Cerebellar cortex (tissue), 1 donor: ENCODE measurements at places on chromosomes 5 and 9.

- DNase-seq: peak; percentile 61
Observed at GRCh38 chr9:88173378-88173999, 35.2 kb upstream of the SPATA31C2 start.

- no peak for DNase-seq
Observed at GRCh38 chr9:27441741-27442070, 82.4 kb upstream of the IFNK start.

DNA sequence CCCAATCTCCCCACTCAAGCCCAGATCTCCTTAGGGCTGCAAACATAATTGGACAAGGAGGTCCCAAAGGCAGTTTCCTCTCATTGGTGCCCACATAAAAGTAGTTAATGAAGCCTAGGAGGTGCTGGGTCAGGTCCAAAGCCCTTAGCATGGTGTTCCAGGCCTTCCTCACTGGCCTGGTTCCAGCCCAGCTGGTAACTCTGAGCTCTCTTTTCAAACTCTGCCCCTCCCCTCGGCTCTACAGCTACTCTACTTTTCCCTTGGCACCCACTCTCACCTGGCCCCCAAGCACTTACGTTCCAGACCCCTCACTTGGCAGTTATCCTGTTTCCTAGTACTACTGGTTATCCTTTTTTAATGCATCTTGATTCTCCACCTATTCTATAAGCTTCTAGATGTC lies 9.9 kb downstream of the SEPTIN8 start:
- peak; percentile 43 for DNase-seq

GRCh38 chr5:92908952-92909601 lies 671.9 kb downstream of the NR2F1-AS1 start:
- DNase-seq: no peak

DNA sequence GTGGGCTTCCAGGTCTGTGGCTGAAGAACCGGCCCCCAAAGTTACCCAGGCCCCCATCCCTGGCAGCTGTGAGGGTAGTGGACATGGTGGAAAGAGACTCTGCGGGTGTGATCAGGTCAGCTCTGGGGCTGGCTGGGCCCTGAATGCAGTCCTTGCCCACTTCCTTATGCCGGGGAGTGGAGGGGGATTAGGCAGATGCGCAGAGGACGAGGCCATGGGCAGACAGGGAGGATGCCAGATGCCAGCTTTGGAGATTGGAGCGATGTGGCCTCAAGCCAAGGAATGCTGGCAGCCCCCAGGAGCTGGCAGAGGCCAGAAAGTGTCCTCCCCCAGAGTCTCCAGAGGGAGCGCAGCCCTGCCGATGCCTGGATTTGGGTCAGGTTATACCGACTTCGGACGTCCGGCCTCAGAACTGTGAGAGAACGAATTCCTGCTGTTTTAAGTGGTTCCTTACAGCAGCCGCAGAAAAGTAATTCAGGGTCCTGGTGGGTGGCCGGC lies 69.8 kb downstream of the ADAMTS2 start:
- DNase-seq: no peak

GRCh38 chr9:98383758-98384157 lies 128.3 kb upstream of the TBC1D2 start:
- DNase-seq: no peak

DNA sequence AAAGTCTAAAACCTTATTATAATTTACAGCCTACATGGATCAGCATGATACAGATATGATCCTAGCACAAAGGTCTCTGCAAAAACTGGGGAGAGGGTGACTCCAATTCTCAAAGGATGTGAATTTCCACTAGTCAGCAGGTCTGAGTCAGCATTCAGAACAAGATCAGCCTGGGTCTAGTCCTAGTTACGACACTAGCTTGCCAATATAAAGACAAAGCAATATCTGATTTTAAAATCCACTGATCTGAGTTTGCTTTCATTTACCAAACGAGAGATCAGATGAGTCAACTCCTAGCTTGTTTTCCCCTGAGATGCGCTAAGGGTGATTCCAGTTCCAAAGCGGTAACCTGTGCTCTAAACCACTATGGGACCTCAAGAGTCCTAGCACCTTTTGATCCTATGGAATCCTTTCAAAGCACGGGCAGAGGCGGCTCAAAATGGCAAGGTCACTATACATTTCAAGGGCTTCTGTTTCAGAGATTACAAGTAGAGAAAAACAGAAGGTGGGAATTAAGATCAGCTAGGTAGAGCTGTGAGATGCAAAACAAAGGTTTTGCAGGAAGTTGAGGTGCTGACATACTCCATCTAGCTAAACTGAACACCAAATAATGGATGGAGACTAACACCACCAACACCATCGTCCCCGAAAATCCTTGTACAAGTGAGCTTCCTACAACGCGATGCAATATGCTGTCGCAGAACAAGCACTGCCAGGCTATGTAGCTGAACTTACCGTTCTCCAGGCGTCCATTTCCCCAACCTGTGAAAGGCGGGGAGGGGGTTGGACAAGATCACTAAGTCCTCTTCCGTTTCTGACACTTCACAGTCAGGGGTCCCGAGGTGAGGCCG lies 906 bp downstream of the SLC25A51 start:
- peak; percentile 29 for DNase-seq

DNA sequence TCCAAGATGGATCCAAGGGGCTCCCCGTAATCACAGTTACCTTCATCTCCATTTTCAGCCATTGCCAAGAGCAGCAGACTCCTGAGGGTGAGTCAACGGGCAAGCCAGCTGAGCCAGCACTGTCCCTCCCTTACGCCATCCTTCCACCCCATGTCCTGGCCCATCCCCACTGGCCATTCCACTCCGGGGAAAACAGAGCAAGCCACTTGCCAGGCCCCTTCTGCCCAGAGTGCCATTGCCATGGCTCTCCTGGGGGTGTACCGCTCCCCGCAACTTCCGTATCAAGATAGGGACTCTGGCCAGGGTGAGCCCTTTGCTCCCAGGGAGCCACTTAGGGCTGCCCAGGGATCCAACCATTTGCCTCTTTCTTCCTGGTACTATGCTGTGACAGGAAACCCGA lies 48.9 kb upstream of the CDKN2AIPNL start:
- no peak for DNase-seq

DNA sequence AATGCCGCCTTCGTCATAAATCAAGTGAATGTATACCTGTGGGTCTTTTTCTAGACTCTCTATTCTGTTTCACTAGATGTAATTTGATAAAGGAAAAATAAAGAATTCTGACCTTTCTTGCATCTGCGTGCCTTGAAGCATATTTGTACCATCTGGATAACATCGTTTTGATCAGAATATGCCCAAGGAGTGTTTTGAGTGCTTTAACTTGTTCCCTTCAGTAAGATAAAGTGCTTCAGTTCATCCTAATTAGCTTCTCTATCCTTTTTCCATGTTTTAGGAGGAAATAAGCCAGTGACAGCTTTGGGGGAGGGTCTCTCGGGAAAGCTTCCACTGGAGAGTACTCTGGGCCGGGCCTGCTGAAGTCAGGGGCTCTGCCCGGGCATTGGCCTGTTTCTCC lies 113.5 kb upstream of the DAP start:
- DNase-seq: no peak

GRCh38 chr5:38258319-38259061 lies at the start of gene EGFLAM:
TSS of gene EGFLAM (plus strand) at chr5:38258559. CDS start at chr5:38258755, 196 bp downstream.
- no peak for DNase-seq

GRCh38 chr5:143605403-143606005 lies 202.0 kb upstream of the NR3C1 start:
- DNase-seq: no peak

DNA sequence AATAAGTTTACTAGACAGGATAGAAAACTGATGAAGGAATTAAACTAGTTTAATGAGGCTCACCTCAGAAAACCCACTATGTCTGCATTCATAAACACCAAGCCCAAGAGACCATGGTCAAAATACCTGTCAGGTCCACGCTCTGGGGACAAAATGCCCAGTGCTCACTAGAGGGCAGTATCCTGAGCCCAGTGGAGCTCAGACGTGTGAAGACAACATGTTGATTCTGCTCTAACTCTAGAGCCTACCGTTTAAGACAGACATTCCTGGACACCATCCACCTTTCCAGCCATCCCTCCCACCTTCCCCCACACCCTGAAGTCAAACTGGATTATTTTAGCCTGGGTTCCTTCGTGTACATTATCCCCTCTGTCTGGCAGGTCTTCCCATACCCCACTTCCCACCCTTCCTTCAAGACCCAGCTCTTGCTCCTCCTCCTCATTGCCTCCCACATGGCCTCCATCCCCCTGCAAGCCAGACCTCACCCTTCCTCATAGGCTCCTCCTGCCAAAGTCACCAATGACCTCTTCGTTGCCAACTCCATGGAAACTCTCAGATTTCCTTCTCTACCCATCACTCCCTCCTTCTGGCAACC lies 142.3 kb upstream of the FSTL4 start:
- DNase-seq: peak; percentile 26

GRCh38 chr5:96329886-96330529 lies 103.0 kb downstream of the PCSK1 start:
- no peak for DNase-seq

- no peak for DNase-seq
Observed at GRCh38 chr5:121415270-121415669, 436.4 kb upstream of the FTMT start.

DNA sequence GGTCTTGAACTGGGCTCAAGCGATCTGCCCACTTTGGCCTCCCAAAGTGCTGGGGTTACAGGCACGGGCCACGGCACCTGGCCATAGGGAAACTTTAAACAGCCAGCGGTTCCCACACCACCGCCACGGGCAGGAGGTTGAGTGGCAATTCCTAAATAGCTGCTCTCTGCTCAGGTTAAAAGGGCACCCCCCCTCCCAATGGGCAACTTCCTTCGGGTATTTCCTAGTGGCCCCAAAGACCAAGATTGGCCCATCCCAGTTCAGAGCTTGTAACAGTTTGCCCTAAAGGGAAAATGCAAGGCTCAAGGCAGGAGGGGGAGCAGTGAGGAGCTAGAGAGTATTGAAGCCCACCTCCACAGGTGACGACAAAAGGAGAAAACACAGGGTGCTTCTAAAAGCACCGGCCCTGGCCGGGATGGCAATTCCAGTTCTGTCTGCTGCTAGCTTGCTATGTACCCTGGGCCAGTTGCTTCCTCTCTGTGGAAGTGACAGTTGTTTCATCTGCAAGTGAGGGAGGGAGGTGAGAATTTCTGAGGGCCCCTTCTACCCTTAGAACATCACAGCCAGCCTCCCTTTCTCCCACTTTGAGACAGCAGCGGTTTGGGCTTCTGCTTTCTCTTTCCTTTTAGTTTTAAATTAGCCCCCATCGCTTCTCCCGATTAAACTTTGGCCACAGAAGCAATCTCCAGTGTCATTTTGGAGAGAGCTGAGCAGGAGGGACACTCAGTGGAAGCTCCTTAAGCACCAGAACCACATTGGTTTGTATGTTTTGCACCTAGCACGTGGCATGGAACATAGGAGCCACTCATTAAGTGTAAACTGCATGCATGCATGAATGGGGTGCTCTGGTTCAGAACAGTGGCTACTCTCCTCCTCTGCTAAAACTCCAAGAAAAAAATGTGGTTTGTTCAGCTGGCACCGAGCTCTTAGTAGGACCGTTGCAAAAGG lies 17.3 kb upstream of the TNIP1 start:
- no peak for DNase-seq

- DNase-seq: no peak
Observed at GRCh38 chr5:14071433-14071832, 71.7 kb upstream of the TRIO start.

DNA sequence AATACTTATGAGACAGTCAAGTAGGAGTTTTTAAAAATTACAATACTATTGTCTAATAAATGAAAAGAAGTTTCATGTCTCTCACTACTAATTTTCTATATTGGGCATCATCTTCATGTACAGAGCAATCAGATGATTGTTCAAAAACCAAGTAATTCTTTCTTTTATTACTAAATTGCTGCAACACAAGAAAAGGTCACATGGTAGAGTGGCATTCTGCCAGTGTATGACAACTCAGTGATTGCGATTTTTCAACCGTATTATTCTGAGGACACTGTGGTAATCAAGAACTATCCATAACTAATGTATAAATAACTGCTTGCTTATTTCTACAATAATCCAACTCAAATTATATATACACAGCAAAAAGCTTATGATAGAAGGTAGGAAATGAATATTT lies 96.7 kb upstream of the GRHPR start:
- DNase-seq: no peak

DNA sequence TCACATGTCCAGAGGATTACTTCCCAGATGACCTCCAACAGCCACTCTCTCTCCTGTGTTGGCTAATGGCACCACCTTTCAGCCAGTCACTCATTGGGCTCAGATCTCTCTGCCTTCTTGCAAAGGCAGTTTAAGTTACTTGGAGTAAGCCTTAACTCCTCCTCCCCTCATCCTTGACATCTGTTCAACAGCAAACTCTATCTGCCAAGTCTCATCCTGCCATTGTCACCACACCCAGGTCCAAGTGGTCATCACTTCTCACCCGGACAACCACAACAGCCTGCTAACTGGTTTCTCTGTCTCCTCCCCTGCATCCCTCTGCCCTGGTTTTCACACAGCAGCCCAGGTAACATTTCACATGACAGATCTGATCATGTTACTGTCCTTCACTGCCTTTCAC lies 58.5 kb downstream of the DCP2 start:
- DNase-seq: no peak

GRCh38 chr9:83981126-83981871 lies 694 bp downstream of the RMI1 start:
- peak; percentile 70 for DNase-seq

DNA sequence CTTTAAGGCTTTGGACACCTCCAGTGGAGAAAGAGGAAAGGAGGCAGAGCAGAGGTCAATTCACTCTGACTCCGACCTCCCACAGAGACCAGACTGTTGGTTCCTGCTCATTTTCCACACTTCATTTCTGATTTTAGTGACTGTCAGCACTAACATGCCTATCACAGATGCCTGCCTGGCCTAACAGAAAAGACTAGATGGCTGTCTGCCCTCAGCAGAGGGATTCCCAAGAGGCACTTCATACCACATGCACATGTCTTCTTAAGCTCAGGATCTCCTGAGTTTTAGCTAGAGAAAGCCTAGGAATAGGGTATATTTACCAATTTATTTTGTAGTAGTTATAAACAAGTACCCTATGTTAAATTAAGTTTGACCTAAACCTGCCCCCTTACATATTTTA lies 336.0 kb downstream of the ENC1 start:
- DNase-seq: no peak

- no peak for DNase-seq
Observed at GRCh38 chr9:88197781-88198340, 59.6 kb upstream of the SPATA31C2 start.

GRCh38 chr5:10724781-10725507 lies 36.1 kb downstream of the DAP start:
- DNase-seq: no peak

DNA sequence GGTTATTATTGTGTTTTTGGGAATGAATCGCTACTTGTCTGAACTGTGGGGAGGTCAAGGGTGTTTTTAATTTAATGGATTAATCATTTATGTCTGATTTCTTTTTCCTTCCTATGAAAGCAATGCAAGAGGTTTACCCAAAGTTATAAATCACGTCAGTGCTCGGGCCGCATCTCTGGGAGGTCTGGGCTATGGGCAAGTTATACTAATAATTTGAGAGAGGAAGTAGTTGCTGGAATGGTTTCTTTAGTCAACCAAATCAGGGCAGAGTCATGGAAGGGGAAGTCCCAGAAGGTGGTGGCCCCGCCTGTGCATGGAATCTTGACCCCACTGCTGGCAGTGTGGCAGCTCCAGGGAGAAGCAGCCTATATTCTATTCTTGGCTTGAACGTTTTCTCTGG lies 180.2 kb downstream of the HSPA4 start:
- no peak for DNase-seq

- no peak for DNase-seq
Observed at GRCh38 chr5:4845221-4845620, 294.9 kb upstream of the ADAMTS16 start.
